Activated effector memory CD4-positive, alpha-beta T cell treated with Interleukin-2 at 50 U/mL for 16 hours (primary cell): ENCODE measurements at places on chromosomes 3 and 15.

DNA sequence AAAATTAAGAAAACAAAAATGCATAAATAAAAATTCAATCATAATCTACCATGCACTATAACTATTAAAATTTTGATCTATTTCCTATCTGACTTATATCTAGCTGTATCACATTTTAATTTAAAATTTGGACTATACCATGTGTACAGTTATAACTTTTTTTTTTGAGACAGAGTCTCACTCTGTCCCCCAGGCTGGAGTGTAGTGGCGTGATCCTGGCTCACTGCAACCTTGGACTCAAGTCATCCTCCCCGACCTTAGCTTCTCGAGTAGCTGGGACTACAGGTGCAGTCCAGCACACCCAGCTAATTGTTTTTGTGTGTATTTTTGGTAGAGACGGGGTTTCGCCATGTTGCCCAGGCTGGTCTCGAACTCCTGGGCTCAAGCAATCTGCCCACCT, 119.9 kb downstream of the ADAM10 start:
- no peak for DNase-seq

DNA sequence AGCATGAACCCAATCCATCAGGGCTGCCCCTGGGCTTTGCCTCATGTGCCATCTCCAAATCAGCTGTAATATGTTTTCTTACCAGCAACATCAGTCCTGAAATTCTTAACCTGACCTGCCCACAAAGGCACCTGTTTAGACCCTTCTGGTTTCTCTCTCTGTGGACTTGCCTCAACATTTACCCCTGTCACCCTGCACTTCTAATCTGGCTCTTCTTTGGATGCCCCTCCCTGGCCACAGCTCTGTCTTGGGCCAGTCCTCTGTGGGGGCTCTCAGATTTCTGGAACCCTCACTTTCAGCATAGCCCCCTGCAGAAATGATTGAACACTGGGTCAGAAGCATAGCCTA, 168.7 kb upstream of the STAC start:
- no peak for DNase-seq

GRCh38 chr3:59258550-59259260, 208.9 kb upstream of the CFAP20DC start:
- no peak for DNase-seq

GRCh38 chr3:71244826-71245488, 338.6 kb downstream of the FOXP1 start:
- no peak for DNase-seq

- no peak for DNase-seq
These were observed 38.6 kb upstream of the HACD2 start for GRCh38 chr3:123623346-123623880.

DNA sequence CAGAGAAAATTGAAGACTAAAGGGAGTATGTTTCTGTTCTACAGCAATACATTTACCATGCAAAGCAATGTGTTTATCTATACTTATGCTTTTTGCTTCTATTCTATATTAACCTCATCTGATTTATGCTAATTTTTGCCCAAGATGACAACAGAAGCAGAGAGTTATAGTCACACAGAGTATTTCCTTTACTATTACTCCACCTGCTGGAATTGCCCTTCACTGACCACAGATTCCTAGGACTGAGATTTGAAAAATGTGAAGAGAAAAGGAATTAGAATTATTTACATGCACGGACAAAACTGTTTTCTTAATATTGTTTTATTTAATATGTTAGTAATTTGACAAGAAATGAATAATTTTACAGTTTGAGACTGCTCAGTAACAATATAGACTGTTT, 745.6 kb downstream of the VGLL3 start:
- no peak for DNase-seq

DNA sequence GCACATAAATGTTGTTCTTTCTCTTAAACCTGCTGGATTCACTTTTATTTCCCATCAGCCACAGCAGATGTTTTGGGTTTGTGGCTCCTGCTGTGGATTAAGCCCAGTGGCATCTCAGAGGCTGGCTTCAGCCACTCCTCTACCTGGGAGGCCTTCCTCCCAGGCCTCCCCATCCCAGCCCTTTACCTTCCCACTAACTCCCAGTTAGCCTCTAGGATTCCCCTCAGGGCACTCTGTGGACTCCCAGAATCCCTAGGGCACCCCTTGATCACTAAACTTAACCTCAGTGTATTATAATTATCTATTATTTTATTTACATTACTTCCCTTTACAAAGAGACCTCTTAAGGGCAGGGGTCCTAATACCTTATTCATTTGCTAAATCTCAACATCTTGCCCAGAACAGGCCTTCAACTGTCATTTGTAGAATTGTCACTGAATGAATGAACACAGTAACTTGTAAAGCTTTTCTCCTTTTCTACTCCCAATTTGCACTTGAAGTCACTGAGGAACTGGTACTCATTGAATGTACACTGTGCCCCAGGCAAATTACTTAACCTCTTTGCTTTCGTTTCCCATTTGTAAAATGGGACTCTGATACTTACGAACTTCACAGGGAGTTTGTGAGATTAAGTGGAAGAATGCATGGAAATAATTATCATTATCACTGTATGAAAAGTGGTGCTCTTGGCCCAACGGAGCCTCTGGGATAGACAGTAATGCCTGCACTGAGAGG, 8.3 kb downstream of the CCDC13 start:
- no peak for DNase-seq

GRCh38 chr3:124741027-124741426, 10.8 kb downstream of the UMPS start:
- DNase-seq, result no peak

GRCh38 chr3:105806359-105806758, 62.5 kb downstream of the CBLB start:
- no peak for DNase-seq

DNA sequence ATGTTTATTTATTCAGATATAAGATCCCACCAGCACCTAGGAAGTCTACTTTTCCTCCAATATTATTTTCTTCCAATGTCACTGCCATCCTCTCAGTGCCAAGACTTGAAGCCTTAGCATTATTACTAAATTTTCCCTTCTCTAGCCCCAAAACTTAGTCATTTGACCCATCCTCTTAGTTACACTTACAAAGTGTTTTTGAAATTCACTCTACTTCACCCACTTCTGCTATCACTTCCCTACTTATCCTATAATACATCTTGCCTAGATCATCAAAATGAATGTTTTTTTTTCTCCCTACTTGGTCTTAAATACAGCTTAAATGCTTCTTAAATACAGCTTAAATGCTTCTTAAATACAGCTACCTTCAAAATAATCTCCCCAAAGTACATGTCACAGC, 376.6 kb downstream of the RSL24D1 start:
- DNase-seq, result no peak
